ENCODE measurements at places on chromosomes 12 and 14. TPM values are rescaled to one million over a fixed set of nuclear protein-coding genes. Genes with fewer than 3 reads are reported as not detected.

Gene KRT75
- total RNA-seq, result not detected

Gene OR4L1
- total RNA-seq, result not detected

Gene PLCZ1
- total RNA-seq, result not detected

Gene SERPINA10
- not detected for total RNA-seq

Gene SVOP
- not detected for total RNA-seq

Gene CHGA
- total RNA-seq, result 0.22 TPM

Gene CLEC12A
- total RNA-seq, result 7.5 TPM

Gene FOXN4
- total RNA-seq, result not detected

Gene HHIPL1
- 3.8 TPM for total RNA-seq

Gene CCDC177
- total RNA-seq, result not detected

Gene ADAM21
- 0.13 TPM for total RNA-seq

Gene KCNJ8
- total RNA-seq, result 16.5 TPM

Gene AGAP2
- total RNA-seq, result 2.1 TPM

DNA sequence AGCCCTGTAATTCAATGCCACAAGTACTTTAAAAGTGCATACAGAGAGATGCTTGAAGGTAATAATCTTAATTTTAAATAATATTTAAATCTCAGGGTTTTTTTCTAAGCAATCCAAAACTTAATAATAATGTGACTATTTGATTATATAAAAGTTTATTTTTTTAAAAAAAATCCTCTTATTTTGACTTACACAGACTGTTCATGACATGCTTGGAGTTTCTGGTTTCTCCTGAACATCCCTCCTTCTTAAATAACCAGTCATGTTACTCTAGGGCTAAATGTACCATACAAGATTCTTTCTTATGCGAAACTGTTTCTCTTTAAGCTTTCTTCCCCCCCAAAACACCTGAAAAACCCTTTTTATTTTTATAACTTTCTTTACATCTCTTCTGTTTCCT lies 58.2 kb upstream of the SLC2A13 start:
- DNase-seq, result no peak

DNA sequence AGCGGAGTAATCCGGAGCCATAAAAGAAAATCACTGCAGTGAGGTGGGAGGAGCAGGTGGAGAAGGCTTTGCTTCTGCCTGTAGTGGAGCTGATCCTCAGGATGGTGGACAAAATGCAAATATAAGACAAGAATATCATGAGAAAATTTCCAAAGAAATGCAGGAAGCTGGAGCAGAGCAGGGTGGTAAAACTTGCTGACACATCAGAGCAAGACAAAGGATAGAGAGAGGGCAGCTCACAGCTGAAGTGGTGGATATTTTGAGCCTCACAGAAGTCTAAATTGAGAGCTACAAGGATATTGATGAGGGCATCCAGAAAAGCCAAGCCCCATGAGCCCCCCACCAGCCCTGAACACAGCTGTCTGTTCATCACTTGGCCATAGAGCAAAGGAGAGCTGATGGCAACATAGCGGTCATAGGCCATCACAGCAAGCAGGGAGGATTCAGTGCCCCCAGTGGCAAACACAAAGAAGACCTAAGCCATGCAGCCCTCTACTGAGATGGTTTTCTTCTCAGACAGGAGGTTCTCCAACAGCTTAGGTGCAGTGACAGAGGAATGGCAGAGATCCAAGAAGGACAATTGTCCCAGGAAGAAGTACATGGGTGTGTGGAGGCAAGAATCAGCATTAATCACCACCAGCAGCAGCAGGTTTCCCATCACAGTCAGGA lies 30.0 kb upstream of the ANP32D start:
- no peak for DNase-seq

- DNase-seq, result no peak
Observed at GRCh38 chr14:99574099-99574880, 29.7 kb downstream of the CCDC85C start.

GRCh38 chr12:67649570-67650387 lies 1.2 kb downstream of the DYRK2 start:
- DNase-seq, result no peak

DNA sequence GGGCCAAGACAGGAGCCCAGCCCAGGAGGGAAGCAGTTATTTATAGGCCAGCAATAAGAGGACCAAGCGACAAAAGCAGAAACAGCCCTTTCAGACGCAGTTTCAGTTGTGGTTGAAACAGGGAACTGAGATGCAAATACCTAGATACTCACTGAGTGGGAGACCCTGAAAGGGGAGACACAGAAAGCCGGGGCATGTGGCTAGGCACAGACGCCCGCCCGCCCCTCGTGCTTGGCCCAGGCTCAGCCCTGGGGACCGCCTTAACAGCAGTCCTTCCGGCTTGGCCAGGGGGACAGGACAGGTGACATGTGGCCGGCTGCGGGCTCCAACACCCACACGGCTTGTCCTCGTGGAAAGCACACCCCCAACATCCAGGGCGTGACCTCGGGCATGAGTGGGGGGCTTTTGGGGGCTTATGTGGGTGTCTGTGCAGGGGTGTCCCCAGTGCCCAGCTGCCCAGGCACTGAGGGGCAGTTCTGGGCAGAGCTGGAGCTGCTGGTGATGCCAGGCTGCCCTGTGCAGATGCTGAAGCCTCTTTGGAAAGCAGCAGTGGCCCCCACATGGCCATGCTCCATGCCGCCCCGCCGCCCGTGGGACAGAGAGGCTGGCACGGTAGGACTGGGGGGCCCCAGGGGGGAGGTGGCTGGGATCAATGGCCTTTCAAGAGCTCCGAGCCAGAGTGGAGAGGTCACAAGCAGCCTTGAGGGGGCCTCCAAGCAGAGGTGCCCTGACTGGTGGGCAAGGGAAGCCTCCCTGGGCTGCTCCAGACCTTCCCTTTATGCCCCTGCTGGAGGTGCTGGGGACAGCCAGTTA lies 2.1 kb downstream of the PLD4 start:
- peak; percentile 83 for DNase-seq

- DNase-seq, result no peak
Observed at GRCh38 chr12:118213452-118213851, 77.5 kb downstream of the PEBP1 start.

- DNase-seq, result no peak
Observed at GRCh38 chr12:57110104-57111030, 795 bp downstream of the STAT6 start.

DNA sequence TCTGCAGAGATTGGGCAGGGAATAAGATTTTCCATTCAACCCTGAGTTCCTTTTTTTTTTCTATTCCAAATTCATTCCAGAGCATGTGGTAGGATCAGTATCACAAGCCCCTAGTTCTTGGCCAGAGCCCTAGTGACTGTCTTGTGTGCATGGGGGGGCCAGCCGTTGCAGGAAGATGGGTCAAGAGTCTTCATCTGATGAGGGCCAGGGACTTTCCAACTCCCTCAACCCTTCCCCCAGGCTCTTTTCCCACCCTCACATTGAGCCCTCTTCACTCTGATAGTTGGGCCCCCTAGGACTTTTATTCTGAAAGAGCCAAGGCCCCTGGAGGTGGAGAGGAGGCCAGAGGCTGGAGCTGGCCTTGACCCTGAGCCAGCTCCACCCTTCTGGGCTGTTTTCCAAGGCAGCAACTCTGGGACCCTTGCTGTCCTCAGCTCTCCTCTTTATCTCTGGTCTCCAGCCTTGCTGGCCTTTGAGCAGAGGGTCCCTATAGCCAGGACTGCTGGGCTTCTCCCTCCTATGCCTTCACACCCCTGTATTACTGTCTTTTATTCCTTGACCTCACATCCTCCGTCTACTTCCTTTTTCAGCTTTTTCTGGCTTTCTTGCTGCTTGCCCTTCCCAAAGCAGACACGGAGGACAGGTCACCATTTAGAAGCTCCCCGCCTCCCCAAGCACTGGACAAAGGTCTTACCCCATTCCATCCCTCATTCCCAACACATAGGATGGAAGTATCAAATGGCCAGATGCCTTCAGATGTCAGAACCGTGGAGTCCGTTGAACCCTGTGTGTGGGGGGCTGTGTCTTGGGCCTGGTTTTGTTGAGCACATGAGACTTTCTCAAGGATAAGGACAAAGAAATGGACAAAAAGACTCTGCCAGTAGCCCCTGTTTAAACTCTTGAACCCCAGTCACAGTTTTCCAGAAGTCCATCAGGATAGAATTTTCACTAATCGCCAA lies 5.6 kb downstream of the RBP5 start:
- DNase-seq, result no peak

DNA sequence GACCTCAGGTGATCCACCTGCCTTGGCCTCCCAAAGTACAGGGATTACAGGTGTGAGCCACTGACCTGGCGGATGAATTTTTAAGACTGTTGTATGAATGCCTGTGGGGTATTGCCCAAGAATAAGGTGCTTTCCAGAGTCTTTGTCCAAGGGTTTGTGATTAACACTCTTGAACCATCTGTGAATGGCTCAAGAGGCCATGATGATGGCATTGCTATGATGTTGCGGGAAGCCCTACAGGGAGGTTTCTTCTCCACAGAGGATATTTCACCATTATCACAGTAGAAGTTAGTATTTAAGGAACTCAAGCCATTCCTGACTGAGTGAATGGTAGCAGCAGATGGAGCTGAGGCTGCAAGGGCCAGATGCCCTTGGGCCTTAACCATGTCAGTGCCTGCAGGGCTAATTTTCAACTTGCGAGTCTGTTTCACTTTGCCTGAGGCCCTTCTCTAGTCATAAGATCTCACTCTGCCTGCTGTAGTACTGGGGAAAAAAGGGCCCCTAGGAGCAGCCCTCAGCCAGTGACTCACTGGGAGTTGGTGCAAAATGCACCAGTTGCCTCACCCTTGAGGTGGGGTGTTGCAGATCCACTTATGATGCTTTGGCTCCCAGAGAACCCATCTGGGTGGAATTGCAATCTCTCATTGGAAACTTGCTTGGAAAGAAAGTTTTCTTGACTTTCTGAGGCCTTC lies 108.6 kb upstream of the FLRT2 start:
- DNase-seq, result no peak

- no peak for DNase-seq
Observed at GRCh38 chr12:70661466-70662161, 24.4 kb upstream of the PTPRB start.

DNA sequence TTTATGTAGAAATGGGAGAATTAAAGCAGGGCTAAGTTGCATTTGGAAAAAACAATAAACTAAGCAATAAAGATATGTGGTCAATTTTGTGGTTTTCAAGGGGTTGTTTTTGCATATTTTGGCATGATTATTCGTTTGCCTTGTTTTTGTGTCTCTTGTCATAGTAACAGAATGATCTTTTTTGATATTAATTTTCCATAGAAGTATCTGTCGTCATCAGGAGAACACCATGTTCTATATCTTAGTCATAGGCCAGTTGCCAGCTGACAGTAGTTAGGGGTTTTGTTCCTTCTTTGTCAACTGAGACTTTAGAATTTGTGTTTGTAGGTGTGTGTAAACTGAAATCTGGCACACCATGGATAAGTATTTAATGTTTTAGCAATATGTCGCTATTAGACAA lies 1354.8 kb downstream of the LRFN5 start:
- DNase-seq, result no peak

- DNase-seq, result no peak
Observed at GRCh38 chr12:66036317-66036716, 94.2 kb downstream of the LLPH start.

- DNase-seq, result no peak
Observed at GRCh38 chr14:34863844-34864243, 11.3 kb downstream of the BAZ1A start.

- no peak for DNase-seq
Observed at GRCh38 chr14:55578511-55578910, 1.5 kb upstream of the KTN1 start.

- no peak for DNase-seq
Observed at GRCh38 chr14:83714151-83714550, 1815.8 kb upstream of the FLRT2 start.

DNA sequence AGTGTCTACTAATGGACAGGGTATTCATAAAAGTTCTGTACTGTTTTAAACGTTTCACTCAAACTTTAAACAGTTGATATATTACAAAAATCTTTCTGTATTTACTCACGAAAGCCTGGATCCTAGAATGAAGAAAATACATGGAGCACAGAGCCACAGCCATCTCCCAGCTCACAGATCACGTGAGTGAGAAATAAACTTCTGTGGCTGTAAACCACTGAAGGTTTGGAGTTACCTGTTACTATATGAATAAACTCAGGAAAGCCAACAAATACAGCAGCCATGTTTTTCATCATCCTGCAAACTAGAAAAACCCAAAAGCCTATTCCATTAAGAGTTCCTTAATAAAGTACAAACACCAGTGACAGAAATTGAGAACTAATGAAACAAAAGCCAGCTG lies 867 bp upstream of the TDG start:
- DNase-seq, result no peak

DNA sequence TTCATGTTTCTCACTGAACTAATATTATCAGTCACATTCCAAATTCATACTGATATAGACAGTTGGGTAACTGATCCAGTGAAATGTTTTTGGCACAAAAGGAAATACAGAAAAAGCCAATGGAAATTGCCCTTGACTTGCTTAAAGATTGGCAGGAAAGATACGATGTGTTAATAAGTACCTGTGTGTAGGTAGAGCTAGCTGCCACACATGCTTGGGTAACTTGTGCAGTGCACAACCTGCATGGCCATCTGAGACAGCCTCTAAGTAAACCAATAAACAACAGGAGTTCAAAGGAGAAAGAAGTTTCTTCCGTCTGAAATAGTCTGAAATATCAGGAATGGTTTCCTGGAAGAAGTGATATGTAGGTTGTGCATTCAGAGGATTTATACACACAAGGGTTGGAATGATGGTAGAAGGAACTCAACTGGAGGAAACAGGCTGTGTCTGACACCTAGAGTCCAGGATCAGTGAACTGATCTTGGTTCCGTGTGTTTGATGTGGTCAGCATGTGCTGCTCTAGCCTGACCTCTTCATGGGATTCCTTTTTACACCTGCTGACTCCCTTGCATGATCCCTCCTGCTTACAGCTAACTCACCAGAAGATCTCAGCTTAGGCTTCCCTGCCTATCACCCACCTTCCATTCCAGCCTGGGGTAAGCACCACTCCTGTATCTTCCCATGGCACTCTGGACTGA lies 81.4 kb upstream of the KRR1 start:
- no peak for DNase-seq

DNA sequence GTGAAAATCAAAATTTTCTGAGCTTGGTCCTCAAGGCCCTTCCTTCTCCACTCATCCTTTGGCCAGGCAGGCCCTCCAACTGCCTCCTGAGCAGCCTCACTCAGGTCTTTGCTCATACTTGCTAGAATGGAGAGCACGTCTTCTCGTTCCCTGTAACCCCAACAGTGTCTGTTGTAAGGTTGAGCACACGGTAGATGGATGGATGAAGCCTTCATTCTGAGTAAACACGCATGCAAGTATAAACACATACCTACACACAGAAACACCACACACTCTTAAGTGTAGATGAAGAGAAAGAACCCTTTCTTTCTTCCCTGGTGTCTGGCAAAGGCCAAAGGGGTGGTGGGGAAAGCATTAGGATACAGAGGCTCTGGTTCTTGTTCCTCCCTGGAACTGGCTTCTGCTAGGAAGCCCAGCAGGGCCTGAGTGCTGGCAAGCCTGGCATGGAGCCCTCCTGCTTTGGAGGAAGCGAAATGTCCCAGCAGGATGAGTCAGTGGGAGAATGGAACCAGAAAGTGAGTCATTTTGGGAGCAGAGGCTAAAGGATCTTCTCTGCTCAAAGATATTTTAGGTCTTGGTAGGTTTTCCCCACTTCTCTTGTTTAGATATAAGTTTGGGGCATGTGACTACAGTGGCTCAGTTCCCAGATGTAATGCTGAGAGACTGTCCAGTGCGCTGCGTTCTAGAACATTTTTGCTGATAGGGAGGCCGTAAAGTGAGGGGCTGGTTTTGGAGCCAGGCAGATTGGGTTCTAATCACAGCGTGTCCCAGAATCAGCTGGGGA lies 127.4 kb downstream of the CACNA1C start:
- peak; percentile 90 for DNase-seq

GRCh38 chr14:58944343-58944967 lies 244.0 kb upstream of the DAAM1 start:
- DNase-seq, result no peak
